ENCODE measurements at places on chromosomes 12 and 14.
A peak's percentile ranks its signal among the peaks of the same experiment; 100 is the strongest.

DNA sequence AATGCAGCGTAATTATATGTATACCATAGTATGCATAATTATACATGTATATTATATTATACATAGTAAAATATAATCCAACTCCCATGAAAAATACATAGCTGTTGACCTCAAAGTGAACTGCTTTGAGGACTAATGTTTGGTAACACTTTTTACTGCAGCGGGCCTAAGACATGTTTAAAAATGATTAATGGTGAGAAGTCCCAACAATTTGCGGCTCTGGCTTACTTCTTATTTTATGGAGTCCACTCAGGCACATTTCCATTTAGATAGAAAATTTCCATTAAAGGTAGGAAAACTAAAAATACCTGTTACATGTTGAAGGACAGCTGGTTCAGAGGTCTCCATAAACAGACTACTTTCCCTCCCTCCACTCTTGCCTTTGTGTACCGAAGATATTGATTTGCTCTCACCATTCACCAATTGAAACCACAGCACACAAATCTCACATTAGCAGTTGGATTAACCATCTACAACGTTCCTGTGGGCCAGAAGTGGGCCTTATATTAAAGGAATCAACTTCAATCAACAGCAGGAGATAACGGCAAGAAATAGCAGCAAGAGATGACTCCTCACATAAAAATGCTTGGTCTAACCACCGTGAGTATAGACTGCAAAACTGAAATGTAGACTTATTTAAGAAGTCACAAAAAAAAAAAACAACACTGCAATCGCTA lies 14.1 kb upstream of the NT5DC3 start:
- DNase-seq, result no peak

GRCh38 chr12:11830307-11830801 lies 180.9 kb downstream of the ETV6 start:
- no peak for DNase-seq

- no peak for DNase-seq
Observed at GRCh38 chr12:56267443-56268071, 815 bp downstream of the COQ10A start.

DNA sequence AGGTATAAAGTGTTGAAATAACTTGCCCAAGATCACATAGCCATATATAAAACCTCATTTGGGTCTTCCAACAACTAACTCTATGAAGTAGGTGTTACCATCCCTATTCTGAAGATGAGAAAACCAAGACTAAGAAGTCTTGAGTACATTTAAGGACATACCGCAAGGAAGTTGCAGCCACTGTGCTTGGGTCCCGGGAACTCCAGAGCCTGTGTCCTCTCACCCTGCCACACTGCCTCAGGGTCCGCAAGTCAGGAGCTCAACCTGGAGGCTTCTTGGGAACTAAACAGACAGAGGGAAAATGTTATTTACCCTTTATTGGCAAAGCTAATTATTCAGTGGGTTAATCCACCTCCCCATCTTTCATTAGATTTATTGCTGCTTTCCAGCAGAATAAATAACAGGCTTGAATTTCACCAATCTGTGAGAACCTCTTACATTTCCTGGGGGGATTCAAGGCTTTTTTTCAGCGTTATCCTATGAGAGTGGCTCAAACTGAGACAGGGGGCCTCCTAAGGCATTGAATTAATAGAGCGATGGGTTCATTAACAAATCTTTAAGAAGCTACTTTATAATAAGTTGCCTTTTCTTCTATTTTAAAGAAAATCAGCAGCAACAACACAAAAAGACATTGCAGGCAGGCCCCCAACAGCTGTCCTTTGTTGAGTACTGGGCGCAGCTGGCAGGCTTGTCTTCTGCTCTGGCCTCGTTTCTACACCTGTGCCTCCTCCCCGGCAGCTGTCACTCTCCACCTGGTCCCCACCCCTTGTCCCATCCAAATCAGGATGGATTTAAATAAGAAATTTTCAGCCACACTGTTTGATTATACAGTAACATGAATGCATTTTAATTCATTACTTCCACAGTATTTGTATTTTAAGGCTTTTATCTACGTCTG lies 25.3 kb downstream of the PHLDA1 start:
- no peak for DNase-seq

DNA sequence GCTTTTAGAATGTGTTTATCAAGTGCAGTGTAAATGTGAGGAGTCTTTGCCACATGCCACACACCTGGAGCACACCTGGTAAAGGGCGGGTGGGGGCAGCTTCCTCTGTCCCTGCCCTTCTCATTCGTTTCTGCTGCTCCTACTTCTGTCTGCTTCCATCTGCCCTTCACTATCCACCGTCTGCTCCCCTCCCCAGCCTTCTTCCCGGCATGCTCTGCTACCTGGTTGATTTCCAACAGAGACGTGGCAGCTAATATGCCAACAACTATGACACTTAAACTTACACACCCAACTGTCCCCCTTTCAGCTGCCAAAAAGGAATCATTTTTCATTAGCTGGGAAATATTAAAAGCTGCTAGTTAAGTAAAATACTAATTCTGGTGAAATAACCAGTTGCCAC lies 9.1 kb upstream of the CARMIL3 start:
- DNase-seq, result no peak

- no peak for DNase-seq
Observed at GRCh38 chr12:4293299-4293965, 19.9 kb downstream of the CCND2 start.

GRCh38 chr14:102013669-102014200 lies 49.4 kb downstream of the DYNC1H1 start:
- no peak for DNase-seq

DNA sequence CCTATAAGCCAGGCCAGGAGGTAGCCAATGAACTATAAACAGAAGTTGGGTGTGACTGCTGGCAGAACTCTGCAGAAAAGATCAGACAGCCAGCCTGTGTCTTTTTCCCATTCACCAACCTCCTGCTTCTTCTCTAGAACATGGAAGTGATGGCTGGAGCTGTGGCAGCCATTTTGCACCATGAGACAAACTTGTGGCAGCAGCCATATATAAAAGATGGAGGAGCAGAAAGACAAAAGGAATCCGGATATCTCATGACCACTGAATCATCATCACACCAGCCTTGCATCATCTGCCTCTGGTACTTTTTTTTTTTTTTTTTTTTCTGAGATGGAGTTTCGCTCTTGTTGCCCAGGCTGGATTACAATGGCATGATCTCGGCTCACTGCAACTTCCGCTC lies 8.7 kb downstream of the BEGAIN start:
- DNase-seq, result no peak

DNA sequence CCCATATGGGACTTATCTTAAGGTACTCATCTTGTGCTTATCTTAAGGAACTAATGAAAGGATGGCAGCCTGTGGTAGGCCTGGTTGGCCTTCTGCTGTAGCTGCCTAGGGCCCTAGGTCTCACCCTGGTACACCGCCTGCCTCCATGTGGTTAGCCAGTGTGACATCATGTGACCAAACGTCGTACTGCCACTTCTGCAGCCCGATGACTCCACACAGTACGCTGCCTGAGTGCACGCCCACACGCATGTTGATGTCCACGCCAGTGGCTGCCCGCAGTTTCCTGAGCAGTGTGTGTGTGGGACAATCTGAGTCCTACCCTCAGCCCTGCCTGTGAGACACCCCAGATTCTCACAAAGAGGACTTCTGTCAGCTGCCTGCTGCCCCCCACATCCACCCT lies 5.1 kb downstream of the ADCY4 start:
- DNase-seq, result peak; percentile 54

- DNase-seq, result no peak
Observed at GRCh38 chr12:62763312-62763711, 171.6 kb downstream of the PPM1H start.

GRCh38 chr14:58994130-58994529 lies 194.3 kb upstream of the DAAM1 start:
- no peak for DNase-seq

GRCh38 chr14:30655124-30655523 lies 33.0 kb downstream of the SCFD1 start:
- no peak for DNase-seq

DNA sequence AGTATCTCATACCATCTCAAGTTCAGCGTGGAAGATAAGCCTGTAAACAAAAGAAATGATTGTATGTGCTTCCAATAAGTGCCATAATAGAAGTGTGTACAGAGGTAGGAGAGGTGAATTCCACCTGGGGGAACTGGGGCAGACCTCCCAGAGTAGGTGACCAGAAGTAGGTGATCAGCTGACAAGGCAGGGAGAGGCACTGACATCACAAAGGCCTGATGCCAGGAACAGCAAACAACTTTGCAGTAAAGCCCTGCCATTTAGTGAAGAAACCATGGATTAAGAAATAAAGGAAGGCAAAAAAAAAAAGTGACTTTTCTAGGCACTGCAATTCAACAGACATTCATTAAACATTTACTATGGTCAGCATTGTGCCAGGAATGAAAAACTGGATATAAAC lies 31.1 kb downstream of the NR1H4 start:
- no peak for DNase-seq

GRCh38 chr12:120971299-120972180 lies 6.8 kb upstream of the HNF1A start:
- DNase-seq, result peak; percentile 13

DNA sequence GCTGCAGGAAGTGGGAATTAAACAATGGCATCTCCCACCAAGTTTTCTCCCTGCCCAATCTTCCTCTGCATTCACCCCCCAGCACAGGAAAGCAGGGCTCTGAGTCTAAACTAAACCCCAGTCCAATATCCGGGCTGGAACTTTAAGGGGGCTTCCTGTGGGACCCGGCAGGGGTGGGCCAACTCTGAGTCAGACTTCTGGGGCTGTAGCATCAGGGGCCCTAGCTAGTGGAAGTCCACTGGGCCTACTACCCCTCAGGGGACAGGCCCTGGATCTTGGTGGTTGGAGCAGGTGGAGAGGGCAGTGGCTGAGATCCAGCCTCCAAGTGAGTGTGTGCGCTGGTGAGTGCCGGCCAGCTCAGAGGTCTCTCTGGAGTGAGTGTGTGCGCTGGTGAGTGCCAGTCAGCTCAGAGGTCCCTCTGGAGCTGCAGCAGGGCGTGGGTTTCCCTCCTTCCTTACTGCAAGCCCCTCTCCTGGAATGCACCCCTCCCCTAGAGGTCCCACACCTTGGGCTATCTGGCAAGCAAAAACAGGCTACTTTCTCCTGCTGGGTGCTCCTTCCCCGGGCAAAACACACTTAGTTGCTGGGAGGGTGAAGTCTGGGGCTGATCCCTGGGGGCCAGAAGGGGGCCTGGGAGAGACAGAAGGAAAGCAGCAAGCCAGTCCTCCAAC lies 5.6 kb upstream of the LHX5 start:
- DNase-seq, result no peak

DNA sequence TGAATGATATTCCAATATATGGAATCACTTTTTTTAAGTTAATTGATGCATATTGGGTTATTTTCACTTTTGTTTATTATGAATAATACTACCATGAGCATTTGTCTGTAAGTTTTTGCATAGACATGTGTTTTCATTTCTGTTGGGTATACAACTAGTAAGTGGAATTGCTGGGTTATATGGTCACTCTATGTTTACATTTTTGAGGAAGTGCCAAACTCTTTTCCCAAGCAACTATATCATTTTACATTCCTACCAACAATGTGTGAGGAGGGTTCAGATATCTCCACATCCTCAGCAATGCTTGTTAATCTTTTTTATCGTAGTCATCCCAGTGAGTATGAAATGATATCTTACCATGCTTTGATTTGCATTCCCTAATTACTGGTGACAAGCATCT lies 64.0 kb downstream of the MON2 start:
- DNase-seq, result no peak

DNA sequence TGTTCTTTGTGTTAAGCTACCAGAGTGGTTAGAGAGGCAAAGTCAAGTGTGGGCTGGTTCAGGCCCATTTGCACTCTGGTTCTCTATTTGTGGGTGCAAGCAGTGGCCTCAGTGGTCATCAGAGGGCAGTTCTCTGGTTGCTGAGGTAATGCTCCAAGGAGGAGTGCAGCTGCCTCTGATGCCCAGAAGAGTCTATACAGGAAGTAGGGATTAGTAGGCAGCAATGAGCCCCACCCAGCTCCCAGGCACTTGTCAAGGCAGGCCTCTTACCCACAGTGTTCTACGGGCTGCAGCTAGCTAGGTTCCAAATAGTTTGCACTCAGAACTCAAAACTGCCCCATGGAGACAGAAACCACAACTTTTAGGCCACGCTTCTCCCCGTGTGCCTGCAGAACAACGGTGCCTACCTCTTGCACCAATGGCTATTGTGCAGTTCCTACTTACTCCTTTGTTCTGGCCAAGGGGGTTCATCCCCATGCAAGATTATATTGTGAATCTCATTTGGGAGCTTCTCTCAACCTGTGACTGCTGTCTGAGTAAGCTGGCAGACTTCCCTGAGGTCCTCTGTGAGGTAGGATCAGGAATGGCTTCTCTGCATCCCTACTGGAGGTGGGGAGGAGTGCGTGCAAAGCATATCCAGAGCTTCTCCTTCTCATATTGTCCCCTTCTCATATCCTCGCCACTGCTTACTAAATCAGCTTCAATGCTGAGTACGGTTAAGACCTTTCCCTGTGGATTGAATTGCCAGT lies 410.3 kb upstream of the LMO3 start:
- DNase-seq, result no peak

- DNase-seq, result no peak
Observed at GRCh38 chr14:96938946-96939345, 141.8 kb downstream of the VRK1 start.

GRCh38 chr14:55908106-55908505 lies 210.1 kb upstream of the PELI2 start:
- no peak for DNase-seq

DNA sequence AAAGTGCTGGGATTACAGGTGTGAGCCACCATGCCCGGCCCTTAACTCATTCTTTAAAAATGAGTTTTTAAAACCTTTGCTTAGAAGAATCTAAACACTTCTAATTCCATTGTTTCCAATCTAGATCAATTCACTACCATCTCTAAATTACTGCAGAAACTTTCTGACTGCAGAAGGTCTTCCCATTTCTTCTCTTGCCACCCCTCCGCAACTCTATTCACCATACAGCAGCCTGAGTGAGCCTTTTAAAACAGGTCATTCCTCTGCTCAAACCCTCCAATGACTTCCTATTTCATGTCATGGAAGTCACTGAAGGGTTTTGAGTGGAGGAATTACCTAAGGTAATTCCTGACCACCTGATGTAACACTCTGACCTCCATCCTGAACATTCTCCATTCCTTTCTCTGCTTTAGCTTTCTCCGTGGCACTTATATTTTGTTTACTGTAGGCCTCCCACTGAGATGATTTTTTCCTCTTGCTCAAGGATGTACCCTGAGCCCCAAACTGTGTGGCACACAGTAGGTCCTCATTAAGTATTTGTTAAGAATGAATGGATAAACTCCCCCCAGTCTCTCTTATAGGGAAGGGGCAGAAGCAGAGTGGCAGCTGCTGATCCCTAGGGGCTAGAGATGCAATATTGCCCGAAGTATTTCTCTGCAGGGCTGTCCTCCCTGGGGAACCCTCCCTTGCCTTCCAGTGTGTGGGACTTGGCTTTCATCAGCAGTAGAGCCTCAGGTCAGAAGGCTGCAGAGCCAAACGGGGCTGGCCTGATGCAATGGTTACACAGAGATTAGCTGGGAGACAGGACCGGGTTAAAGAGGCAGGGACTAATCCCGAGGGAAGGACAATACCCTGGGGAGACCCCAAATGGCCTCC lies 1.2 kb downstream of the DDIT3 start:
- no peak for DNase-seq
